ENCODE measurements at places on chromosomes 7 and 10. TPM values are rescaled to one million over a fixed set of nuclear protein-coding genes. Genes with fewer than 3 reads are reported as not detected.

DNA sequence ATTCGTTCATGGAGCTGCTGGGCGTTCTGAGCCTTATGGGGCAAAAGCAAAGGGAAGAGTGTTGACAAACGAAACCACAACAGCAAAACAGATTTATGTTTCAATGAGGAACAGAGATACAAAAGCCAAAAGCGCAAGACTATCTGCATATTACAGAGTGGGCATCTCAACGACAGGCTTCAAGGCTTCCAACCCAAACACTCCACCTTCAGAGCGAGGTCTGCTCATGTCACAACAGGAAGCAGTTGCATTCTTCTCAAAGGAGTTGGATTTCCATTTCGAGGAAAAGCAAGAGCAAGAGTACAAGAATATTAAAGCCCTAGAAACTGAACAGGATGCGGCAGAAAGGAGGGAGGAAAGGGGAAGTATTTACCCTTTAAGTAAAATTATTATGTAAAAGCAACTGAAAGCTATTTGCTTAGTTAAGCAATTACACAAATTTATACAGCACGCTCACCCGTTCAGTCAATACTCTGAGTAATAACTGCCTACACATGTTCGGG, 189.3 kb downstream of the ELMO1 start:
- no peak for DNase-seq

- DNase-seq, result no peak
These were observed 184.8 kb downstream of the SEMA3A start for GRCh38 chr7:84009782-84010181.

GRCh38 chr10:122459561-122460273, 1.6 kb upstream of the HTRA1 start:
- no peak for DNase-seq

GRCh38 chr10:62734781-62735463, 69.6 kb upstream of the ADO start:
- DNase-seq, result no peak

Gene KCP
- not detected for total RNA-seq

GRCh38 chr10:71657604-71658466, 61.7 kb downstream of the C10orf105 start:
- DNase-seq, result no peak

- peak; percentile 50 for DNase-seq
These were observed 156.4 kb downstream of the PRPF18 start for GRCh38 chr10:13743101-13743693.

DNA sequence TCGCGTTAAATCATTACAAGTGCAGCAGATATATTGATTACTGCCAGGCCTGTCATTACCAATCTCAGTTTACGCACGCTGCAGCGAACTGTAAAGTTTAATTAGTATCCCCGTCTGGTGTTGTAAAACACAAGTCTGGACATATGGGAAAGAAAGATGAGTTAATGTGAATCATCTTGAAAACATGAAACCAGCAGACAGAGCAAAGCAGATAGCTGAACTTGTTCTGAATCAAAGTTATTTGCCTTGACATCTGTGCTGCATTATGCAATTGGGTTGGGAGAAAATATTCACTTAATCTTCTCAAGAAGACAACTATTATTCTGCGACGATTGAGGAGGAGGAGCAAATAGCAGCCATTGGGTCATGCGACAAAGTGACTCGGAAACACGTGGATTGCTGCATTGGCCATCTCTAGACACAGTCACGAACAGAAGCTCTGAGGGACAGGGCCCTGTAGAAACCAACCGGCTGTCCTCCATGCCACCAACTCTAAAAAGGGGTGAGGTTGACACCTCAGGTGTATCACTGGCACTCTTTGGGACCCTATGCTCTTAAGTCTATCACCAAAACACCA, 156.3 kb upstream of the C7orf33 start:
- no peak for DNase-seq

- DNase-seq, result no peak
These were observed 45.1 kb downstream of the WIPI2 start for GRCh38 chr7:5234852-5235831.

DNA sequence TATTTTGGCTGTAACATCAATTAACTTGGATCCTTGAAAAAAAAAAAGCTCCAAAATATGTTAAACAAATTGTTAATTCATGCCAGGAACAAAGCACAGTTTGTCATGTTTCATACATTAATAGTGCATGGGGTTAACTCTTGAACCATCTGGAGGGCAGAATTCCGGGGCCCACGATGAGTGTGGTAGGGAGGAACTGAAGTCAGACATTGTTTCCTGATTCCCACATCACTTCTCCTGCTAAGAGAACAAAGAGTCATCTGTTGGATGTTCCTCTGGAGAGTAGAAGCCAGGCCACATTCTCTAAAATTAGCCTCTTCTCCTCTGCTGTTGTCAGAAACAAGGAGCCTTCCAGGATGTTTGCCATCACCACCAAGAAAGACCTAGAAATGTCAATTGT, 54.6 kb downstream of the TMEM178B start:
- no peak for DNase-seq

Gene C10orf105
- total RNA-seq, result 0.73 TPM

DNA sequence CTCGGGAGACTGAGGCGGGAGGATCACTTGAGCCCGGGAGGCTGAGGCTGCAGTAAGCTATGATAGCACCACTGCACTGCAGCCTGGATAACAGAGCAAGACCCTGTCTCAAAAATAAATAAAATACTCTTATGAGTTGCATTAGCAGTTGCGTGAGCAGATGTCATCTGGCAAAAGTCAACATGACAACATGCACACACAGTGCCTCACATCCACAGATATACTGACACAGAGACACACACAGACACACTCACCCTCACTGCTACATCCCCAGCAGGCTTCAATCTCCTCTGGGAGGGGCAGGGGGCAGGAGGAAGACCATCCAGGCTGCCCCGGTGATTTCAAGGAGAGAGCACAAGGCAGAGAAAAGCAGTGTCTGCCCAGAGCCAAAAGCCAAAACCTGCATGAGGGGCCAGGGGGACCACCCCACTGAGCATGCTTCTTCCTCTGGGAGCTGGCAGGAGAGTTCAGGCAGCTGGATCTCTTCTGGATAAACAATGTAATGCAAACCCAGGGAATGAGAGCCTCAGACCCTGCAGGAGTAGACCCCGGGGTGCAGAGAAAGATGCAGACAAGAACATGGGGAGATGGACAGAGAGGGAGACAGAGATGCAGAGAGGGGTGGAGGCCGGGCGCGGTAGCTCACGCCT, 9.6 kb upstream of the ELN start:
- DNase-seq, result no peak

DNA sequence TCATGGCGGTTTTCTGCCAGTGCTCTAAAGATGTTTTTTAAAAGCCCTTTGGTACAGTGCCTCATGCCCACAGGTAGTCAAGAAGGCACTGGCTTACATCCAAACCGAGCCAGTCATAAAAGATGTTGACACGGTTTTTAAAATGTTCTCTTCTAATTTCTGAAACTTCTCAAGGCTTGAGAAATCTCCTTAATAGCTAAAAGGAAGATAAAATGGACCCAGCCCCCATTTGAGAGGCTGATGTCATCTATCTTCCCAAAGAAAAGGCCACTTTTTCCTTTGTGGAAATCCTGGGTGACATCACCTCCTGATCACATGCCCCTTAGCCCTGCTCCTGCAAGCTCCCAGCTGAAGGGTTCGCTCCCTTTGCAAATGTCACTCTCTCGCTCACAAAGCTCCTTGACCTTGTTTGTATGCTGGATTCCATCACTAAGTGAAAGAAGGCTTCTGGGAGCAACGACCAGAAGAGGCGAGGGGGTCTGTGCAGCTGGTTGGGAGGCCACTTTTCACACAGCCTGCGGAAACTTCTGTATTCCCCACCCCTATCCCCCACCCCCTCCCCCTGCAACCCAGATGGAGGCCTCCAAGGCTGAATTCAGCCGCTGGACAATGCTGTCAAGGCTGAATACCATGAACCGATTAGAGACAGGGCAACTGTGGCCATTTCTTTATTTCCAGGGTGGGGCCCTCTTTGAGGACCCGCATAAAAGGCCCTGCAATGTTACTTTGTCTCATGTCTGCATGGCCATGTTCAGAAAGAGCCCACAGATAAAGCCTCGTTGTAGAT, 122.8 kb downstream of the CUBN start:
- no peak for DNase-seq

DNA sequence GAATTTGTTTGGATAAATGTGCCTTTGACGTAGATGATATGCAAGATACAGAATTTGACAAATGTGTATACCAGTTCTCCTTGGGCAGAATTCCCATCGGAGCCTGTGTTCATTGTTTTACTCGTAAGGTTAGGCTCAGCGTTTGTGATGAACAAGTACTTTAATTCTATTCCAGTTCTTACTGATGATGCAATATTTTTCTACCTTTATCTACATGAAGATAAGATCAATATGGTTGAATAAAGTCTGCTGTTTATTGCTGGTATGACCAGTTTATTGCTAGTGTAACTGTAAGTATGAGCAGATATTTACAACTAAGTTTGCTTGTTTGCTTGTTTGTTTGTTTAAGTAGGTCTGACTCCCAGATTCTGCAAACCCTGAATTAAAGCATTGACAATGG, 145.4 kb upstream of the ADARB2 start:
- DNase-seq, result no peak

Gene HYAL4
- not detected for total RNA-seq

DNA sequence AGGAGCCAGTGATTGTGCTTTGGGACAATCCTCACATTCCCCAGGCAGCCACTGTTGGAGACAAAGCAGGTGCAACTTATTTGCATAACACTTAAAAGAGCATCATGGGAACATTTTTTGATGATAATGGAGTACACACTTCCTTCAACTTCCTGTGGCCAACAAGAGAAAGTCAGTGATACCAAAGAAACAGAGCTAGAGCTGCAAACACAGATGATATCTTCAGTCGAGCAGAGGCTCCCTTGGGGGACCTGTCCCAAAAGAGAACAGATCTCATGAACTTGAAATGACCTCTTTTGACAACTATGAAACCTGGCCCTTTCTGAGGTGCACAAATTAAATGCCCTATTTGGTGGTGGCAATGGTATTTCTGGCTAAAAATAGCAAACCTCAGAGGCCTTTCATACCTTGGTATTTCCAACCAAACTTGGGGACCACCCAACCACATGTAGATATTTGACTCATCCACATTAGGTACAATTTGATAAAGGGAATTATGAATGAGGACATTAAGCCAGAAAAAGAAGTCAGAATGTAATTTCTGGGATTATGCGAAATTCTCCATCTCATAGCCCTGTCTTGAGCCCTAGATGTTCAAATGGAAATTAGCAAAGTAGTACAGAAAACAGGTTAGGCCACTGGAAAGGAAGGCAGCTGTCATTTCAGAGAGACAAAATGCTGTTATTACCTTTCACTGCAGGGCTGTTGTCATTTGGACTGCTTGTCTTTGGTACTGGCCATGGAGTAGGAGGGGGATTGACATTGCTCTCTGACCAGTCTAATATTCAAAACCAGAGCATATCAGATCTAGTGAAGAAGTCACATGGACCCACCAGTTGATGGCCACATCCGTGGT, 146.2 kb downstream of the ICA1 start:
- peak; percentile 33 for DNase-seq

DNA sequence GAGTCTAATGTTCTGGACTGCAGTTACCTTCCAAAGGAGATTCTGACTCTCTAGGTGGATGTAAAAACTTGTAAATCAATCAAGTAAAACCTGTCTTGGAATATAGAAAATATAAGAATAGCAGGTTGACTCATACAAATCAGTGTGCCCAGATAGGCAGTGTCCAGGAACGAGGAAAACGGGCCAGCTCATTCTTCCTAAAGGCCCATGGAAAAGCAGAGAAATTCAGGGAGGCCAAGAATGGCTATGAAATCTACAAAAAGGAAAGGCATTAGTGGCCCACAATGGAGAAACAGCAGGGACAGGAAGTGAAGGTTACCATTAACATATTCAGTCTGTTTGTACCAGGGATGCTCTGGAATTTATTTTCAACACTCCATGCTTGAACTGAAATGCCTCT, 14.9 kb downstream of the GLI3 start:
- DNase-seq, result no peak

DNA sequence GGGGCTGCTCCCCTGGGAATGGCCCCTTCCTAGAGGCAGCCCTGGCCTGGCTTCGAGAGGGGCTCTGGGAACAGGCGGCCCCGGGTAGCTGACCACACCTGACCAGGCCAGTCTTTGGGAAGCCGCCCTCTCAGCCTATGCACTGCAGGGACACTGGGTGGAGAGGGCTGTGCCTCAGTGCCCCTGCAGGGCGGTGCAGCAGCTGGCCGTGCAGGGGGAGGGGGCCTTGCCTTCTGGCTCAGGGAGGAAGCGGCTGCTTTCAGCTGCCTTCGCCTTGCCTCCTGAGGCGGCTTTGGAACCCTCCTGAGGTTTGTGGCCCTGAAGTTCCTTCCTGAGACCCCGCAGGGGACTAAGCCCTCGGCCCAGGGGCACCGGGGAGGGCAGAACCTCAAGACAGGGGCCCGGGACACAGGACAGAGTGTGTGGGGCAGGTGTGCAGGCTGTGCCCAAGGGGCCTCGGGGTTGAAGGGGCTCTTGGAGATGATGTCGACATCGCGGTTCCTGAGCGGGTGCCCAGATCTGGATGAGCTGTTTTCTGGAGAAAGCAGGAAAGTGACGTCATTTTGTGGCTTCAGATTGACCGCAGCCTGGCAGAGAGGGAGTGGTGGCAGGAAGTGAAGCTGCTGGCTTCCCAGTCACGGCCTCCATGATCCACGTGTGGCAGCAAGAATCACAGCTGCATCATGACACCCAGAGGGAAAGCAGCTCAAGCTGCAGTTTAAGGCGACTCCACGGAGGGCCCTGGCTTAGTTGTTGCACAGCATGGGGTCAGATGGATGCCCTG, 17.7 kb downstream of the ADAM8 start:
- peak; percentile 89 for DNase-seq

- no peak for DNase-seq
These were observed 37.6 kb downstream of the OAT start for GRCh38 chr10:124381011-124381611.

GRCh38 chr7:29091715-29092114, 54.6 kb downstream of the CPVL start:
- DNase-seq, result no peak

DNA sequence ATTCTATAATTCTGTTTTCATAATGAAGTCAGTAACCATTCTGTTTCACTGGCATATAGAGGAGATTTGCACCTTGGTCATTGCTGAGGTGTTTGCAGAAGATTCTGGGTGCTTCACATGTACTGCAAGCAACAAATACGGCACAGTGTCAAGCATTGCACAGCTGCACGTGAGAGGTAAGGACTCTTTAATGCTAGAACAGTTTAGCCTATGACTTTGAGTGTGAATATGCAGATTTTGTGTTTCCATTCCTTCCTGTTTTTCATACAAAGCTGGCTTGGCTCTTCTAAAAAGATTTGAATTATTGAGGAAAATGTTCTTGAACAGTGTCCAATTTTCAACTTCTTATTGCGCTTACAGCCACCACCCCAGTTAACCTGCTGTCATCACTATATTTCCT, 56.4 kb downstream of the MYPN start:
- DNase-seq, result no peak

DNA sequence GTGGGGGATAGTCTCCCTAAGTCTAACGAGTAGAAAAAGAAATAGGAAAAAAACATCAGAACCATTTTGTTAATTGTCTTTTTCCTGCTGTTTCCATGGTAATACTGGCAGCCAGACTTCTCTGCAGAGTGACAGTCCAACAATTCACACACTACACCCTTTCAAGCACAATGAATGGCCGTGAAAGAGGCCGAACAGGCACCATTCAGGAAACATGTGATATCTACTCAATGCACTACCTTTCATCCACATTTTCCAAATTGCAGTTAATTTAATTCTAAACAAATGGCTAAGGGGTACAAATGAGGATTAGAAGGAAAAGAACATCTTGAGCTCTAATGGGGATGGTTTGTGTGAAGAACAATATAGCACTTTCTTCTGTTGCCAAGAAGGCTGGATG, 358.5 kb upstream of the ANKRD30A start:
- DNase-seq, result no peak

GRCh38 chr7:29322023-29322712, 127.6 kb downstream of the CHN2 start:
- DNase-seq, result no peak

Gene VSIR
- total RNA-seq, result 133 TPM
